ENCODE measurements at places on chromosomes 7 and 10.

DNA sequence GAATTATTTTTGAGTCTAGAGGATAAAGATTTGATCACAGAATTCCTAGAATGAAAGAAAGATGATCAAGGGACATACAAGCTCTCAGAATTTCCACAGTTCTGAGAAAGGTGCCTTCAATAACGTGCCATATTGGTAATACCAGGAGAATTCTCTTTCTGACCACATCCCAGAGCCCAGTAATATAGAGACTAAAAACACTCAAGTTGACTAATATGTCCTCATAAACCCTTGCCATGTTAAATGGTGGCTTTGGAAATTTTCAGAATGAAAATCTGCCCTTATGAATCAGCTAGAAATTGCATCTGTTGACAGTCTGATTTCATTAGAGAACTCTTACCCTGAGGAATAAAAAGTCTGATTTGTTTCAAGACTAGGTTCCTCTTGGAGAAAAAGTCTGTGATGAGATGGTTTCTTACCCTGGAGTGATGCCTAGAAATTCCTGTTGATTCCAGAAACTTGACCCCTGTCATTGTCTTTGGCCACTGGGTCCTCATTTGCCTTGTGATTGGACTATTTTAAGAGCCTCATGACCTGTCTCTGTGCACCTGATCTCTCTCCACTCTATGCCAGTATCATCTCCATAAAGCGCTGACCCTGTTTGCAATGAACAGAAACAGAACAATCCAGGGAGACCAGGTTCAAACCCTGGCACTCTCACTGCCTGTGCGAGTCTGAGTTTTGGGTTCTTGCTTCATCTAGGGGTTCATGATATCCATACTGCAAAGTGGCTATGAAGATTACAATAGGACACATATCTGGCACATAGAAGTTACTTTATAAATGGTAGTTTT lies 3.3 kb downstream of the IL2RA start:
- no peak for DNase-seq

- no peak for DNase-seq
These were observed 19.1 kb upstream of the SPOCK2 start for GRCh38 chr10:72107325-72108003.

DNA sequence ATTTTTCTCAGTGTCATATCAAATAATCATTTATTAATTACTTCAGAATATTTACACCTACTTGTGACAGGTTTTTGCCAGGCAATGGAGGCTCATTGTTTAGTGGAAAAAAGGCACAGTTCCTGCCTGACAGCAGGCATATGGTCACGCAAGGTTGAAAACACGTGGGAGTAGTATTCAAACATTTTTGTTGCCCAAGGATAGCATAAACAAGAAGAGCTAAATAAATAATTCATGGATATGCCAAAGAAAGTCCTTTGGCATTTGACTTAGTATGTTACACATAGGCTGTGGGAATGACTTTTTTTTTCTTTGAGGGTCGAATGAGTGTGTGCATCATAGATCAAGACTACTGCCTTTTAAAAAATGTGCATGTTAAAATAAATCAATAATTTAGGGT lies 120.5 kb upstream of the SEMA3E start:
- no peak for DNase-seq

DNA sequence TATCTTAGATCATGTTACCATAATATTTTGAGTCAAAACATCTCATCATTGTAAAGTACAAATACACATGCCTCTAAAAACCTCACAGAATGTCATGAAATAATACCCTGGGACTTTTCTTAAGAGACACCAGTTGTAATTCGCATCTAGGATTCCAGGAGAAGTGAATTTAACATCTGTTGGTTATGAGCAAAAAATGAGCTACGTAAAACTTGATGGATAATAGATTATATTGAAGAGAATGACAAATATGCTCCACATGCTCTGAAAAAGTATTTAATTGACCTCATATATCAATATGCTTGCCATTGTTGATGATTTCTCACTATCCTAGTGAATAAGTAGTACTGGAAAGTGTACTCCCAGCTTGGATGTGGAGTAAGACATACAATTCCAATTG lies 227.0 kb downstream of the BBS9 start:
- no peak for DNase-seq

GRCh38 chr10:16518822-16519221 lies 2.9 kb downstream of the C1QL3 start:
- DNase-seq: no peak

GRCh38 chr7:144738708-144739314 lies 97.0 kb downstream of the TPK1 start:
- no peak for DNase-seq

Data from stimulated activated CD4-positive, alpha-beta T cell treated with anti-CD3 and anti-CD28 coated beads, Interleukin-15, amount 100 ng/mL, for 48 hours (primary cell).